ENCODE measurements at places on chromosomes 5 and 9.

DNA sequence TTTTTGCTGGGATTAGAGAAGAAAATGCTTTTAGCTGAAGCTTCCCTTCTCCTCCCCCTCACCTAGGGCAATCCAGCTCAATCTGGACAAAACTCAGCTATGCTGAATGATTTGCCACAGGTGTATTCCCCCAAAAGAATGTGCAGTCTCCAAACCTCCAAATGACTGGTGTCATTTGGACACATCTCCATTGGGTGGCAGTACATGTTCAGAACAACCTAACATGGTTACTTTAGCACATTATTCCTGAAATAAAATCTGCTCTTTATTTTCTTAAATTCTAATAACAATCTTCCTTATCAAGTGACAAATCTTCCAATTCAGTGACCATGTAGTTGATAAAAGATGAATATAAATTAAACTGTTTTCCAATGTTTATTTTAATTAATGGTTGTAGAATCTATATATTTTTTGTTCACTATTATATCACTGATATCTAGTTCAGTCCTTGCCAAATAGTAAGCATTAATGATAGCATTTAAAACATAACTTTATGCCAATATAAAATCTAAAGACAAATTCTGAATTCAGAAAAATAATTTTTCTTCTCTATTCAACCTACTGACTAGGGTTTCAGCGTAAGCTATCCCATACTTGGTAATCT, 61.3 kb upstream of the MOCS2 start:
- DNase-seq, result peak; percentile 23

DNA sequence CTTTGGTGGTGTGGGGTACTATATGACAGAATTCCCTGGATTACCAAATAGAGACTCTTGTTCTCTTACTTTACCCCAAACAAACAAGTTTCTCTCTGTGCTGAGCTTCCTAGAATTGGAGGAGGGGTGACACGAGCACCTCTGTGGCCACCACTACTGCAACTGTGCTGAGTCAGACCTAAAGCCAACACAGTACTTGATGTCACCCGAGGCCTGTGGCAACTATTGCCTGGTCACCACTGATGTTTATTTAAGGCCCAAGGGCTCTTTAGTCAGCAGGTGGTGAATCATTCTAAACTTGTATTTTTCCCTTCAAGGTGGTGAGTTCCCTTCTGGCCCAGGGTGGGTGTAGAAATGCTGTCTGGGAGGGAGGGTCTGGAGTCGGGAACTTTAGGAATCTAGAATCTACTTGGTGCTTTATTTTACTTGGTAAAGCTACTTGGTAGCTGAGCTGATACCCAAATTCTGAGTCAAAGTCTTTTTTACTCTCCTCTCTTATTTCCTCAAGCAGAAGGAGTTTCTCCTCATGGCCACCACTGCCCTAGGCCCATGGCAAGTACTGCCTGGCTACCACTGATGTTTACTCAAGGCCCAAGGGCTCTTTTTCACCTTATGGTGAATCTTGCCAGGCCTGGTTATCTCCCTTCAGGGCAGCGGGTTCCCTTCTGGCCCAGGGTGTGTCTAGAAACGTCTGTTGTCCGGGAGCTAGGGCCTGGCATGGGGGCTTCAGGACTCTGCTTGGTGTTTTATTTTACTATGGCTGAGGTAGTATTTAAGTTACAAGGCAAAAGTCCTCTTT, 9.8 kb downstream of the LURAP1L start:
- no peak for DNase-seq

DNA sequence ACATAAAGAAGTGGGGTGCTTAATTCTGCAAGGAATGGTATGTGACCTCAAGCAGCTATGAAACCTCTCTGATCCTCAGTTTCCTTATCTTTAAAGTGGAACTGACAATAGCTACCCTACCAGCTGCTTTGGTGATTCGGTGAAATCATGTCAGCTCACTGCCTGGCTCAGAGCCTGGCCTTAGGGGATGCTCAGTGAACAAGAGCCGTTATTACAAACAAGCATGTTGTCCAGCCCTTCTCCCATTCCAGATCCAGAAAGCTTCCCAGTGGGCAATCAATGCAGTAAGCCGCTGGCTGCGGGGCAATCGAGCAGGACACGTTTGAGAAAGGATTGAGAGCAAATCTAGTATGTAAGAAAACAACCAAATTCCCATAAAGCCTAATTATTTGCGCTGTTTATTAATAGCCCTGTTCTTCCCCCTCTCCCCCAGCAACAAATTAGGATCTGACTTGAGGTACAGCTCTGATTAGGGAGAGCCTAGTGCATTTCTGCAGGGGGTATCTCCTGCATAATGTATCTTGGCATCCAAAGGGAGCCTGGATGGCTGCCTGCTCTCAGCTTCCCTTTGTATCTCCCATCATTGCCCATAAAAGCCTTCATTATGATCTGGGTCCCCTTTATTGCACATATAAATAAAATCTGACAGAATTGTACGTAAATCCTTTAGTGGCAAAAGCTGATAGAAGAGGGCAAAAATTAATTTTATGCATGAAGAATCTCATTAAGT, 371.4 kb downstream of the TMEM232 start:
- no peak for DNase-seq

DNA sequence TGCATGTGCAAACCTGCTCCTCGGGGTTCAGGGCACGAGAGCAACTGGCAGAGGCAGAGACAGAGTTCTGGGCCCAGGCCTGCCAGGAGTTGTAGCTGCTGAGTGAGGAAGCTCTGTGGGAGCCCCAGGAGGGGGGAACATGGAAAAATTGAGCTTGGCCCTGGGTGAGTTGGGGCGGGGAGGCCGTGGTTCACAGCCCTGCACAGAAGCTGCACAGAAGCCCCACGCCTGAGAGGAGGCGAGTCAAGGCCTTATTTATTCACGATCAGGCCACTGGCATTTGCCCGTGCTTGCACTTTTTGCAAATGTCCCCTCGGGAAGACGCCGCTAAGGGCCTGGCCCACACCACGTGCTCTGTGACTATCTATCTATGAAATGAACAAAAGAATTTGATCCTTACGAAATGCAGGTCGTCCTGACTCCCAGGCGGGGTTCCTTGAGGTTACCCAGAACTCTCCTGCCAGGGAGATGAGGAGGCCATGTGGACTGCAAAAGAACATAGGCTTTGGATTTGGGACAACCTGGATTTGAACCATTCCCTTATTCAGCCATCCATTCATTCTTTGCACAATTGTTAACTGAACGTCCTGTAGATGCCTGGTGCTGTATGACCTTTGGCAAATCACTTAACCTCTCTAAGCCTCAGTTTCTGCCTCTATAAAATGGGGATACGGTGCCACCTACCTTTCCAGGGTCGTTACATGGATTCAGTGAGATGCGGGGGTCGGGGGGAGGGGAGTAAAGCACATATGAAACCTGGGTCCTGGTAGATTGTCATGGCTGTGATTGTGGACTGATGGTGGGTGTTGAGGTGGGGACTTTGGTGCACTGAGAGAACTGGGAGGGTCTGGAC, 17.9 kb downstream of the COL27A1 start:
- no peak for DNase-seq

DNA sequence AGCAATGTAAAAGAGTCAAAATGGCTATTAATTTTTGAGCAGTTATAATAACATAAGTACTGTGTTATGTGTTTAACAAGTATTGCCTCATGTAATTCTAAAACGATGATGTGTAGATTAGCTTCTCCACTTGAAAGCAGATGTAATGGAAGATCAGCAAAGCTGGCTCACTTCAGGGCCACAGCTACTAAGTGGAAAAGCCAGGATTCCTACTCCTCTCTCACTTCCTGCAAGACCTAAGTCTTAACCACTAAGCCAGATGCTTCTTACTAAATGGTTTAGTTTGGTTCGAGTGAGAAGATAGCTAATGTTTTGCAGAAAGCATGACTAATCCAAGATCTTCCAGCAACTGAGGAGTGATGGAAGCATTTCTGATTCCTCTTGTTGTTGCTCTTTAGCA, 15.7 kb upstream of the TNC start:
- DNase-seq, result no peak

DNA sequence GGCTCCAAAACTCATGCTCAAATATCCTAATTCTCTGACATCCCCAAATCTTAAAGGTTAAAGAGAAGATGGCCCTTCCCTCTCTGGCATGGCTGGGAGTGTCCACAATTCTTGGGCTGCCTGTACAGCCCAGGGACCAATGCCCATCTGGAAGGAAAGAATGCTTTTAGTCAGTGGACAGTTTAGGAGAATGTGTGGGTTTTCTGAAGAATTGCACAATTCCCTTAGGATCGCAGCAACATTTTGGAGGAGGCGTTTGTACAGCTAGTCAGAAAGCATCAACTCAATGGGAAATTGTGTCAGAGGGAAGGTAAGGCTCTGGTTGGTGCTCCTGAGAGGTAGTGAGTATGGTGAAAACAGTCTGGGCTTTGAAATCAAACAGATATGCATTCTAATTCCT, 15.0 kb downstream of the FAM193B start:
- no peak for DNase-seq

DNA sequence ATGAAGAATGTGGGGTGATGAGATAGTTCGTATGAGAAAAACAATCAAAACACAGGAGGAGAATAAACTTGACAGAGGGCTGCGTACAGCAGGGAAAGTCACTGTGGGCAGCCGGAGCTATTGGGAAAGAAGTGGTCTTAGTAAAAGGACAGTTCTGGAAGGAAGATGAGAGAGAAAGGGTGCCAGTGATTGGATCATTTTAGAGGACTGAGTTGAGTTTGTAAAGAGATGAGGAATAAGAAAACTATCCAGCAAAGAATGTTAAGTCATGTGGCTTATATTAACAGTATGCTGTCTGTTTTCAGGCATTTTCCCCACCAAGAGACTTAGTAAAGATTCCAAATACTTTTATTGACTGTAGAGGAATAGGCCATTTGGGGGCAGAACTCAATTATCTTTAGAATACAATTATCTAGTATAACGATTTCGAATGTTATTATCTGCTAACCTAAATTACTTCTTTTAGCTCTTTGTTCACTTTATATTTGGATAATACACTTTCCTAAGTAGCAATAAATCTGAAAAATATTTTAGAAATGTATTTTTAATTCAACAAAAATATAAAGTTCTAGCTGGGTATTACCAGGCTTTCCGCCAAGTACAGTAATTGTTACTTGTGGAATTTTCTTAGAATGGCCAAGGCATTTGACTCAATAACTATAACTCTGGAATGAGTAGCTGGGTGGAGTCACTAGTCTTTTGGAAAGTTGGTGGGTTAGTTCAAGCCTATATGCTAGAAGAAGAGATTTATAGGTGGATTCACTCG, 15.5 kb upstream of the LOX start:
- DNase-seq, result no peak

GRCh38 chr5:93072831-93073459, 508.1 kb downstream of the NR2F1-AS1 start:
- DNase-seq, result no peak

DNA sequence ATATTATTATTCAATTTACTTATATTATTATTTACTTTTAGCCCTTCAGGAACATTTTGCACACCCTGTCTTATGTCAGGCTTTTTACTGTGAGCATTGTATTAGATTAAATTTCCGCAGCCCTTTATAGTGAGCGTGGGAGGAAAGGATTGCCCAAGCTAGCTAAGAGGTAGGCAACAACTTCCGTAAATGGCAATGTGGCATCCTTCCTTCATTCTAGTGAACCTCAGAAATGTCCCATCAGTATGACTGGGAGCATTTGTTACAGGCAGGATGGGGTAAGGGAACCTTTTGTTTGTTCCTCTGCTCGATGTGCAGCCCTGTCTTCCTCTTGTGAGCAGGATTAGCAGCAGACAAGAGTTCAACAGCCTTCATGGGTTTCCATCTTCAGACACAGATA, 6.2 kb upstream of the CD180 start:
- no peak for DNase-seq

DNA sequence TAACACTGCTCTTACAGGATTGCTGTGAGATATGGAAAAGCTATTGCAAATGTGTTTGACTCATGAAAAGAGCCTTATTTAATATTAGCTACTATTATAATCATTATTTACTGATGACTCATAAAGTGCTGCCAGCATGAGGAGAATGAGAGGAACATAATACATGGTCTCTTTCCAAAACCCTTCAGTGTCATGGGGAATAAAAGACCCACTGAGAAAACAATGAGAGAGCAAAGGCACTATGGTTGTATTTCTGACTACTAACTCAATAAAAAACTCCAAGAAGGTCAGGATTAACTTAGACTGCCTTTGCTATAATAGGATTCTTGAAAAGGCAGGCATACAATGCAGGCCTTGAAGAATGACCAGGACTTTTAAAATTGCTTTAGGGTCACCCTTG, 633.5 kb downstream of the DTWD2 start:
- no peak for DNase-seq

DNA sequence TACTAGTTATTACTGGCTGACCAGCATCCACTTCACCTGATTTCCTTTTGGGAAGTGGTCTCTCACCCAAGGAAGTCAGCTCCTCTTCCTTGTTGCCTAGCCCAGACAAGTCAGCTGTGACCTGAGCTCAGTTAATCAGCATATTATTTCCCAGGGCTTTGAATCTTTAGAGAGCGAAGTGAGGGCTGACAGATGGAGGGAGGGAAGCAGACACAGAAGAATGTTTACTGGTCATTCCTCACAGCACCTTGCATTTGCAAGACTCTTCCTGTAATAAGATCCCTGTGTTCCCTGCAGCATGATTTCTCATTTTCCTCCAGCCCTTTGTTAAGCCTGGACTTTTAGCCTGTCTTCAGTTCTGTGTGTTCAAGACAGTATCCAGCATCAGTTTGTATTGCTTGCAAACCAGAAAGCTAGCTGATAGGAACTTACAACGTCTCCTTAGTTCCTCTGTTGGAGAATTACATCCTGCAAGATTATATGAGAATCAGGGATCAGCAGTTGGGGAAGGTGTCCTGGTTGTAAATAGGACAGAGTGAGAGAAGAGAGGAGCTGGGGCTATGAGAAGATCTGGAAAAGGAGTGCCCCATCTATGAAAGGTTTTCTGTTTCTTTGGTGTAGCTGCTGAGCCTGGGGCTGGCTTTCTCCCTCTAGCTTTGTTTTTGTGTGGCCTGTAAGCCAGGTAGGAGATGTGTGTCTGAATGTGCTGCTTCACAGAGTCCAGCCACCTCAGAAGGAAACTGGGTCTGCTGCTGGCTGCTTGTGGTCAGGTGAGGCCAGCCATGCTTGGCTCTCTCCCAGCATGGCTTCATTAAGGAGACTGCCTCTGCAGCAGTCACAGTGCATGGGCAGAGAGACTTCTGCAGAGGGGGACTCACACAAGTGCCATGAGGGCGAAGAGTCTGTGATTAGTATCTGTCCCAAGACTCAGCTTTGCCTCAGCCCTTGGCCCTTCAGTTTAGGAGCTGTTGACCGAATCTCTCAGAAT, 50.3 kb downstream of the MAN2A1 start:
- no peak for DNase-seq

- DNase-seq, result no peak
These were observed 1576.5 kb downstream of the EFNA5 start for GRCh38 chr5:106094204-106094607.

DNA sequence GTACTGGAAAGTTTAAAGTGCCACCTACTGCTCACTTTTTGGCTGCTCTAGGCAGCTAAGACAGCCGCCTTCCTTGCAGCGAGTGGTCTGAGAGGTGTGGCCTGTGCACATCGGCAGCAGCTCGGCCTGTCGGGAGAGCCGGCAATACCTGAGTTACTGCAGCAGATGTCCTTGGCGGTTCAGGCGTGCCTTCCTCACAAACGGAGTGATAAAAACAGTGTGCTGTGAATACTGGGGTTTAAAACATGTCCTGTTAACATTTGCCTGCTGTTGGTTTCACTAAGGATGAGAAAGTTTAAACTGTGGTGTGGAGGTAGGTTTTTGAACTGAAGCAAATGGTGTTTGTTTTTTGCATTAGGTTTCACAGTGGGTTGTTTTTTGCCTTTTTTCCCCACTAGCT, 12.9 kb downstream of the TRAF2 start:
- no peak for DNase-seq

Measured in OCI-LY7 (cell line).